SJSA1 (cell line): ENCODE measurements at places on chromosomes 5 and 9. TPM values are rescaled to one million over a fixed set of nuclear protein-coding genes. Genes with fewer than 3 reads are reported as not detected.
A peak's percentile ranks its signal among the peaks of the same experiment; 100 is the strongest.

HK3 gene
- not detected in 2 replicates for total RNA-seq

OTULINL gene
- 0.58 and 1.4 TPM in 2 replicates for total RNA-seq

DNA sequence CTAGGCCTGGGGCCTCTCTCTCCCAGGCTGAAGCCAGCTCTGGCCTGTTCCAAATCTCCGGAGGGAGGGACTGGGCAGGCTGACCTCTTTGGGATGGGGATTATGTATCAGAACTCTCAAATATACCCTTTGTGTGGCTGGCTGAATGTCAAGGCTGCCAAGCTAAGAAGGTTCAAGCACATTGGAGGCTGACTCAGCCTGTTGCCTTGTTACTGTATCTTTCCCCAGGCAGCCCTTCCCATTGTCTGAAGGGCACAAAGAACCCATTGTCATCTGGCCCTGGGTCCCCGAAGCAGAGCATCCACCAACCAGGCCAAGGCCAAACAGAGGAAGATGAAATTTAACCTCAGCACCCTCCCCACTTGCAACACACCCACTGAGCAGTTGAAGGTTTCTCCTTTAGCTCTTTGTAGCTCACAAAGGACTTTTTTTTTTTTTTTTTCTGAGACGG is 7.3 kb upstream of the SPARC start:
- H3K4me1 ChIP-seq, result peaks cover 43% of the 10 kb centered on the region
- no peak overlapping the region for H3K4me3 ChIP-seq
- H3K27me3 ChIP-seq, result no peaks in the 10 kb centered on the region
- H3K36me3 ChIP-seq, result no peaks in the 10 kb centered on the region
- DNase-seq, result no peak

- no peaks in the 10 kb centered on the region for H3K36me3 ChIP-seq
- no peak for DNase-seq
- H3K4me1 ChIP-seq, result peaks cover 8% of the 10 kb centered on the region
- no peak overlapping the region for H3K27ac ChIP-seq
- H3K27me3 ChIP-seq, result peaks cover 66% of the 10 kb centered on the region
Measured at GRCh38 chr5:139843991-139844390, 48.4 kb downstream of the PSD2 start.

GRCh38 chr9:94900222-94901018 is 173.9 kb downstream of the AOPEP start:
- H3K4me1 ChIP-seq, result peaks cover 23% of the 10 kb centered on the region
- H3K36me3 ChIP-seq, result no peaks in the 10 kb centered on the region
- H3K4me3 ChIP-seq, result no peak overlapping the region
- no peaks in the 10 kb centered on the region for H3K27me3 ChIP-seq
- peak overlapping the region; percentile 20; the same call in 1 of the 2 replicates for H3K27ac ChIP-seq
- DNase-seq, result no peak

DNA sequence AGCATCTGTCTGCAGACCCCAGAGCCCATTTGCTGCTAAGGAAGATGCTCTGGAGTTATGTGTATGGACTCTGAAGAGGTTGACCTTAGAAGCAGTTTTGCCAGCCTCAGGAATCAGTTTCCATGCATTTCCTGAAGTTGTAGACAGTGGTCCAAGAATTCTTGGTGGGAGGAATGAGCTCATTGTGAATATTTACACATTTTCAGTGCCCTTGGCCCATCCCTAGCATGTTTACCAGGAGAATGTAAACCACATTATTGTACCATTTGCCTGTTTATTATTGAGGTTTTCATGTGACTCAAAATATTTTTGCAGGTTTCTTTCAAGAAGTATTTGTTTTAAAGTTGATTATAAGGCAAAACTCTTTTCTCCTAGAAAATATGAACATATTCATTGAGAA is 93.8 kb downstream of the NXNL2 start:
- H3K4me1 ChIP-seq, result peaks cover 12% of the 10 kb centered on the region
- no peaks in the 10 kb centered on the region for H3K36me3 ChIP-seq
- H3K4me3 ChIP-seq, result no peak overlapping the region
- no peaks in the 10 kb centered on the region for H3K27me3 ChIP-seq

DNA sequence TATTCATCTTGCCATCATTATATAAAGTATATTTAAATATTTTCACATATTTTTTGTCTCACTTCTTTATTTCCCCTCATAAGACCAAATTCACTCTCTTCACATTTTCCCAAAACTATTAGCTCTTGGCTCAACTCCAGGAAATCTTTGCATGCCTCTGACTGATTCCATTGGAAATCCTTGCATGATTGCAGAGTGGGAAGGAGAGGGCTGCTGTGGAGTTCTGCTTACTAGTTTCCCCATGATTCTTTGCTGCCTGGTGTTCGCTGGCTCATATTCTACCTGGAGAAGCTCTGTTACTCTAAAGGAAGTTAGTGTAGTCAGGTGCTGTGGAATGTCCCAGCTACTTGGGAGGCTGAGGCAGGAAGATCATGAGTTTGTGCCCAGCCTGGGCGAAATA is 41.9 kb downstream of the LIX1 start:
- H3K4me1 ChIP-seq, result peaks cover 11% of the 10 kb centered on the region
- peaks cover 12% of the 10 kb centered on the region for H3K27me3 ChIP-seq
- no peak for DNase-seq
- H3K36me3 ChIP-seq, result no peaks in the 10 kb centered on the region

DNA sequence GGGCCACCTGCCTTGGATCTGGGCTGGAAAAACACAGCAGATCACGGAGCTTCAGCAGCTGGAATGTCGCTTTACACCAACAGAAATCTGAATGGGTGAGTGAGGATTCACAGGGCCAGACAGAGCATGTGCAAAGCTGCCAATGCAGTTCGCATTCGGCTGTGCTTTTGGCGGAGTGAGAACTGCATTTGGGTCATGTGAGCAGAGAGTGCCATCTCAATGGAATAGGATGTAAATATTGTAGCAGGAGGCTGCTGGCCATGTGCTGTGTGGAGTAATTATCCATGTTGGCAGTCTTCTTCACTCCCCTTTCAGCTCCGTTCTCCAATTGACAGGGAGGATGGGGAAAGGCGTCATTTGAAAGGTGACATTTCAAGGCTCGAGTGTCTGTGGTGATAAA is at the start of gene ANKRD55:
Gene ANKRD55 (minus strand): TSS at position 101 of the 400 bp plus-strand sequence. CDS start 417 bp downstream, outside the sequence.
- H3K27me3 ChIP-seq, result no peaks in the 10 kb centered on the region
- H3K4me1 ChIP-seq, result peaks cover 4% of the 10 kb centered on the region
- no peak for DNase-seq
- H3K27ac ChIP-seq, result no peak within 1 kb of the TSS

DNA sequence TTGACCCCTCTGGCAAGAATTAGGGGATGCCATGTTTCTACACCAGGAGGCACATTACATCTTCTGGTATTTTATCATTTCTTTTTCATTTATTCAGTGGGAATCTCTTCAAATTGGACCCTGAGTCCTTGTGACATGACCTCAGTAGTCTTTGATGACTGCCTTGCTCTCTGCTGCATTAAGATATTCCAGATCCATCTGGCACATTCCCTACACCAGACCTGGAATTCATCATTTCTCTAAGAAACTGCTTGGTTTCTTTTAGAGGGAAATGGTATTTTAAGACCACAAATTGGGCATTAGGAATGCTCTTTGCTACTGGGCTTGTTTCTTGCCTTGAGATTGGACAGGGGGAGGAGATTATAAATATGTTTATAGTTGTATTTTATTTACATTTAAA is 61.0 kb downstream of the GALNT10 start:
- H3K4me3 ChIP-seq, result no peak overlapping the region
- no peak overlapping the region for H3K27ac ChIP-seq
- no peaks in the 10 kb centered on the region for H3K27me3 ChIP-seq
- H3K4me1 ChIP-seq, result no peaks in the 10 kb centered on the region
- DNase-seq, result no peak

DNA sequence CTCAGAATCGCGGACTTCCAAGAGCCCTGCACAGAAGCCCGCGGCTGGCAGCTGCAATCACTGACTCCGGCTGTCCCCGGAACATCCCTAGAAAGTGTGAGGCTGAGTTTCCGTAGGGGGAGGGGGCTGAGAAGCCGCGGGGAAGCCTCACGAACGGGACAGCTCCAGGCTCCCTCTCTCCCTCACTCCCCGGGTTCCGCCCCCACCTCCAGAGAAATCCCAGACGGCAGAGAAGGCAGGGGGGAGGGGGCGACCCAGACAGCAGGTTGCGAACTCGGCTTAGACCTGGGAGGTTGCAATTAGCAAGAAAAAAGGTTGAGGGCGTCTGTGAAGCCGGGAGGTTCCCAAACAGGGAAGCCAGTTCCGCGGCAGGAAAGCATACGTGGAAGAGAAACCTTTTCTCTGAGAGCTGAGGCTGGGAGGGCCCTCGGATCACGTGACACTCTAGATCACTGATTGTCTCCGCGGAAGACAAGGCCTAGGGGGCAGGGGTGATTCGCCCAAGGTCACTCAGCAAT is 73.8 kb upstream of the CPLX2 start:
- no peaks in the 10 kb centered on the region for H3K36me3 ChIP-seq
- H3K27ac ChIP-seq, result no peak overlapping the region
- DNase-seq, result no peak
- H3K27me3 ChIP-seq, result peaks cover 26% of the 10 kb centered on the region
- H3K4me1 ChIP-seq, result peaks cover 13% of the 10 kb centered on the region
